Coronary artery (tissue), 2 donors: ENCODE measurements at places on chromosomes 3 and 15.

DNA sequence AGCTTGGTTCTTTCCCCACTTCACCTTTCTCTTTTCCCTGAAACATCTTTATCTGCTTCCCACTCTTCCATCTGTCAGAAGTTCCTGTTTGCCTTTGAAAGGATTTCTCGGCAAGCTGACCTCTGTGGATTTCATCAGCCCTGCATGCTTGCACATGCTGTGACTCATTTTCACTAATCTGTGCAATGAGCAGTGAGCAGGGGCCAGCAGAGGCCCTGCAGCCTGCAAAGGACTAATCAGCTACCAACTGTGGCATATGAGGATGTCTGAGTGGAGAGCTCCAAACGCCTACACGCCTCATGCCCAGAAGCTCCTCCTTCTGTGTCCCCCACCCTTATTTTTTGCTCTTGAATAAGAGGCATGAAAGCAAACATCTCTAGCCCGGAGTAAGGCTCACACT, 333.0 kb upstream of the SEMA6D start:
- DNase-seq = no peak

- no peak for DNase-seq
Measured at GRCh38 chr15:73924171-73924921, 1.9 kb upstream of the LOXL1 start.

DNA sequence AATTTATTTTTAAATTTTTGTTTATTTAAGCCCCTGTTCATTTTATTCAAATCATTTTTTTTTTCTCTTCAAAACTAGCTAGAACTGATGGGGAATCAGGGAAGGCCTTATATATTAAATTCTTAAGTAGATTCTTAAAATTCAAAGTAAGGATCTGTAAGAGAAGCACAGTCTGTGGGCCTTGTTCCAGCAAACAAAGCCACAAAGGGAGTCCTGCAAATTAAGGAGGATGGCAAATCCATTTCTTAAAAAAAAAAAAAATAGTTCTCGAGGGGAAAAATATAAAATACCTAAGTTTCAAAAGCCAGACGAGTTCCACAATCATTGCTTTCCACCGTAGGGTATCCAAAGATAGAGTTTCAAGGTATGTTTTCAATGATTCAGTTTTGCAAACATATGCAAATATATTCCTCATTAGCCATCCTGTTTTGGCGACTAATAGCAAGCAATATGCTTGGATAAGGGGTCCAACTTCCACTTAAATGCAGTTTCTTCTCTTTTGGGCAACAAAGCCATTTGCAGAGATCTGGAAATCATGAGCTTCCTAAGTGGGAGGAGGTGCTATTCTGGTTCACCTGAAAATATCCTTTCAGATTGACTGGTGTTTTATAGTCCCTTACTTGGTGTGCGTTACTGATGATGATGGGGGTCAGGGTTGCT, 46.8 kb downstream of the CDIN1 start:
- DNase-seq = no peak

DNA sequence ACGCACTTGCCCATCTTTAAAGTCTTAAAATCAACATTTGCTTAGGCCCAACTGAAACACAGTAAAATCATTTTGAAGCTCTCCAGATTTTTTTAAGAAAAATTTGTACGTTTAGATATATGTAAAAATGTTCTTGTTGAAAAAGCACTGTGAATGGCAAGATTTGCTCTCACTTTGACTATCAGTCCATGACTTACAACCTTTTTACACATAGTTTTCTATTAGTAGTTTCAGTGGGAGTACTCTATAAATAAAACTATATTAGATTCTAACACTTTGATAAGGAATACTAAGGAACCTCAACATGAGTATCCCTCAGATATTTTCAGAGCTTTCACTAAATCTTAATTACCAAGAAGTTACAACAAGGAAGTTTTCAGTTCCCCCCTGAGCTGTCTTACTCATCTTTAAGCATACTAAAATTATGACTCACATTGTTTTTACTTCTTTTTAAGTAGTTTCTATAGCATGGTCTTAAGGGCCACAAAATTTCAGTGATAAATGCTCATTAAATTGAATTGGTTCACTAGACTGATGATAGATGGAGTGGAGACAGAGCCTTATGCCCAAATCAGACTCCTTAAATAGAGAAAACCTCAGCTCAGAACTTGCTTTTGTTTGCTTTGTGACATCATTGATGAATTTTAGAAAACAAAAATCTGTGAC, 31.6 kb upstream of the RAP2B start:
- no peak for DNase-seq

DNA sequence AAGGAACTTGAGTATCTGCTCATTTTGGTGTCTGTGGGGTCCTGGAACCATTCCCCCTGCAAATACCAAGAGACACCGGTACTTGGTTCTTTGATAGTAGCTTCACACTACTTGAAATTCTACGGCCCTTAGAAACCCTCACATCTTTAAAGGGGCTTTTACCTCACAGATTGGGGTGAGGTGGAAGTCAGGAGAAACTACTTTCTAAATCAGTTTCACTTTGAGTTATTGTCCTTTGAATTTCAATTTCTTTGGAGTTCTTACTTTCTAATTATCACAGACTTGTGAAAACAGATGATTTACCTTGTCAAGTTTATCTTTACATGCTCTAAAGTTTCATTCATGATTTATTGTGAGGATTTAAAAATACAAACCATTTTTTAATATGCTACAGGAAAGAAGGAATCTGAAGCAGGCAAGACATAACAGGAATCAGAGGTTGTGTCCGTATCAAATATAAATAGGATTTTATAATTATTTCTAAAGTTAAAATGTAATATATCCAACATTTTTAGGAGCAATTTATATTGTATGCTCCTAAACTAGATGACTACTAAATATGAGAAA, 98.9 kb downstream of the NEDD4 start:
- DNase-seq = no peak

DNA sequence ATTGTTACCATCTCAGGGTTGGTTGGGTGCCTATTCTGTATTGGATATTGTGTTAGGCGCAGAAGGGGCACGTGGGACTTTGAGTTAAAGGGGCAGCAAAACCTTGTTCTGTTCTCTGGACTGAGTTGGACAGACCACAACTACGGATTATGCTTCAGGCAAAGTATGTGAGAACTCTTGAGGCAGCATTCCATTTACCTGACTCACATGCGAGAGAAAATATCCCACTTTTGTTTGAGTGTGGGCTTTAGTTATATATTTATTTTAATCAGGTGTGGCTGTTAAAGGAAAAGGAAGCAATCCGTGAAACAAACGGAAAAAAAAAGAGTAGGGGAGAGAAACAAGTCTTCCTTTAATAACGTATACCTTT, 627 bp upstream of the PLS1 start:
- DNase-seq = no peak

- DNase-seq = no peak
Measured at GRCh38 chr3:94887065-94887464, 824.2 kb downstream of the NSUN3 start.

GRCh38 chr3:124701687-124702086, 28.6 kb upstream of the UMPS start:
- no peak for DNase-seq

GRCh38 chr15:91308199-91308598, 208.1 kb downstream of the SV2B start:
- no peak for DNase-seq

GRCh38 chr3:163601426-163601825, 1476.9 kb downstream of the SI start:
- DNase-seq = no peak

- no peak for DNase-seq
Measured at GRCh38 chr3:71131375-71132314, 451.9 kb downstream of the FOXP1 start.

GRCh38 chr3:147373301-147373700, 33.0 kb downstream of the ZIC4 start:
- DNase-seq = no peak

GRCh38 chr3:140627756-140628155, 50.1 kb upstream of the TRIM42 start:
- no peak for DNase-seq

GRCh38 chr3:33401781-33402180, 38.4 kb downstream of the UBP1 start:
- no peak for DNase-seq

DNA sequence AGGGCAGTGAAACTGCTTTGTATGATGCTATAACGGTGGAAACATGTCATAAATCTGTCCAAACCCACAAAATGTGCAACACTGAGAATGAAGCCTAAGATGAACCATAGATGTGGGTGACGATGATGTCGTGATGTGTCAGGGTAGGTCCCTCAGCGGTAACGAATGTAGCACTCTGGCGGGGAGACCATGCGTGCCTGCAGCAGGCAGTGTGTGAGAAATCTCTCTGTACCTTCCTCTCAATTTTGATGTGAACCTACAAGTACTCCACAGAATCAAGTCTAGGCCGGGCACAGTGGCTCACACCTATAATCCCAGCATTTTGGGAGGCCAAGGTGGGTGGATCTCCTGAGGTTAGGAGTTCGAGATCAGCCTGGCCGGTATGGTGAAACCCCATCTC, 268.2 kb upstream of the LYSMD4 start:
- no peak for DNase-seq

- no peak for DNase-seq
Measured at GRCh38 chr15:89139613-89140499, 51.6 kb downstream of the ABHD2 start.

GRCh38 chr15:79248183-79248582, 34.3 kb upstream of the ANKRD34C start:
- no peak for DNase-seq

DNA sequence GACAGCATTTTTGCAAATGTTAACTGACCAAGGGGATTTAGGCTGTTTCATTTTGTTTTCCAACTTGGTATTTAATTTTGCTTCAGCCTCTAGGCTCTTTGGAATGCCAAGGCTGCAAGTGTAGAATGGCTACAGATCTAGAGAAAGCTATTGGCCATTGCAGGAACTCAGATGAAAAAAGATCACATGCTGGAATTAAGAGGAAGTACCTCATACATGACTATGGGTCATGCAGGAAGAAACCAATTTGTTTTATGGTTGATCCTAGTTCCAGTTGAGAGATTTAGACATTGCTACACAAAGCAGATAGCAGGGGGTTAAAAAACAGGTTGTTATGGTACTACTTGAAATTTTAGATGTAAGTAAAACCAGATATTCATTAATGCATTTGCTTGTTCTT, 12.7 kb upstream of the CLDN16 start:
- DNase-seq = no peak

DNA sequence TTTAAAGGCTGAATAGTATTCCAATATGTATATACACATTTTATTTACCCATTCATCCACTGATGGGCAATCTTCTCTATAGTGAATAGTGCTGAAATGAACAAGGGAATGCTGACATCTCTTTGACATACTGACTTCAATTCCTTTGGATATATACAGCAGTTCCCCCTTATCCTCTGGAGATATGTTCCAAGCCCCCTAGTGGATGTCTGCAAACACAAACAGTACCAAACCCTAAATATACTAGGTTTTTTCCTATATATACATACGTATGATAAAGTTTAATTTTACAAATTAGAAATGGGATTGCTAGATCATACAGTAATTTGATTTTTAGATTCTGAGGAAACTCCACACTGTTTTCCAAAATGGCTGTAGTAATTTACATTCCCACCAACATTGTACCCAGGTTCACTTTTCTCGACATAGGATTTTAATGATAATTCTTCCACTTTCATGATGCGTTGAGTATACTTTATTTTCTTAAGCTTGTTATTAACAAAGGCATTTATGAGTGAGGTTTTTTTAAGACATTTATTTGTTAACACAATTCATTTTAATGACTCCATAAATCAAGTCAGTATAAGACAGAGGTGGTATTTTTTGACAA, 38.2 kb downstream of the VPS13C start:
- no peak for DNase-seq

DNA sequence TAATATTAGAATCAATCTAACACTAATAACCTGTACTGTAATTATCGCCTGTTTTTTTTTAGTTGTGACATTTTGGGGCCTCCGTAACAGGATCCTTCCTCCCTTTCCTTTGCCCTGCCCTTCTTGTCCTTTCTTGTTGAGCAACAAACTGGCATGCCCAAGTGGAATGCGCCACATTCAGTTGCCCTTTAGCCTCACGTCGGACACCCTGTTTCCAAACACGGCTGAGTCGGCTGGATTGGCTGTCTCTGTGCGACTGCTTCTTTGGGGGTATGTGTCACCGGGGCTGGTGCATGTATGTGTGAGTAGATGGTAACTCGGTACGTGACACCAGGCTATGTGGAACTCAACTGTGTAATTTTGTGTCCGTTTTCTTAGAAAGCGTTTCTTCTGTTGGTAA, 24.1 kb downstream of the TRAK1 start:
- DNase-seq = no peak

DNA sequence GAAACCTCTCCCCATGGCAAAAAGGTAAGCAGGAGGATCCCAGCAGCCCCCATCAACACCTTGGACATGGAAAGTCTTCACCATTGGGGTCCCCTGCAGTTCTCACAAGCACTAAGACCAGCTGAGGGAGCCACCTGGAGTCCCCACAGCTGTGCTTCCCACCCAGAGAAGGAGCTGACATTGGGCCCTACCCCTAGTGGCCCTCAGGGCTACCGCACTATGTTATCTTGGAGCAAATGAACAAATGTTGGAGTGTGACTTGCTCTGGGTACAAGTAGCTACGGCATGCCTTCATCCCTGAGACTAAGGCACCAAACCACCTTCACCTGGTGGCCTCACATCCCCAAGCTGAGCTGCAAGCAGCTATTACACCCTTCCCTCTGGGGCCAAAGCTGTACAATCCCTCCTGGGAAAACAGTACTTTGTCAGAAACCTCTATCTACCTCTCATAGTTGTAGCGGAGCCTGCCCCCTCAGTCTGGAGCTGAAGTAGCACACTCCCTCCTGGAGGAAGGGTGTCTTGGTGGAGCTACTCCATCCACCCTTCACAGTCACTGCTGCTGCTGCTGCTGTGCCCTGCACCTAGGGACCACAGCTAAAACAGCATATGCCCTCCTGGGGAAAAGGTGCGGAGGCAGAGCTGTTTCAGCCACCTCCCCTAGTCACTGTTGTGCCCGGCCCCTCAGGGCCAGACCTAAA, 42.7 kb downstream of the SERP1 start:
- no peak for DNase-seq

DNA sequence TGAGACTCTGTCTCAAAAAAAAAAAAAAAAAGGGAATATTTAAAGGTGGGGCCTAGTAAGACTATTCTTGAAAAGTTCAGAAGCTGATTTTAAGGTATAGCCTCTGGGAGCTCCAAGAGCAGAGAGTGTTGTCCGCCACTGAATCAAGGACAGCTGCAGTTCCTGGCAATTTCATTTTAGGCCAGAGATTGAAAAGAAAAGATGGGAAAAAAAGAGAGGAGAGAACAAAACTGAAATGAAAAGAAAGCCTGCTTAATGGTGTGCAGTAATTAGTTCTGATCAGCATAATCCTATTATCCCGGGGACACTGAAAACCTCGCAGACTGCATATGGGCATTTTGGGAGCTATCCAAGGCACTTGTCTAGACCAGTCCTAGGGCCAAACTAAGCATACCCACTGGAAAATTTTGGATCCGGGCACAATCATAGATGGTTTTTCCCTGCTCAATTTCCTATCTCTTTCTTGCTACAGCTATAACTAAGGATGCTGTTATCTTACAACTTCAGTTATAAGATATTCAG, 43.2 kb downstream of the EHHADH start:
- DNase-seq = no peak
